ENCODE measurements at places on chromosomes 13 and 19. TPM values are rescaled to one million over a fixed set of nuclear protein-coding genes. Genes with fewer than 3 reads are reported as not detected.

- no peak overlapping the region for H3K4me3 ChIP-seq
- no peak for DNase-seq
- peaks cover 15% of the 10 kb centered on the region for H3K4me1 ChIP-seq
- no peaks in the 10 kb centered on the region for H3K27me3 ChIP-seq
Observed at GRCh38 chr13:51625555-51626345, 41.5 kb downstream of the WDFY2 start.

GRCh38 chr19:19214159-19214490 is 2.4 kb downstream of the NCAN start:
- H3K27ac ChIP-seq = no peak overlapping the region
- no peak for DNase-seq
- no peaks in the 10 kb centered on the region for H3K4me1 ChIP-seq
- H3K4me3 ChIP-seq = no peak overlapping the region

- no peaks in the 10 kb centered on the region for H3K27me3 ChIP-seq
- no peaks in the 10 kb centered on the region for H3K4me1 ChIP-seq
- H3K4me3 ChIP-seq = no peak overlapping the region
Observed at GRCh38 chr19:16244091-16244490, 46.4 kb downstream of the AP1M1 start.

GRCh38 chr13:31807090-31807541 is 67.8 kb downstream of the RXFP2 start:
- H3K27ac ChIP-seq = no peak overlapping the region
- no peaks in the 10 kb centered on the region for H3K4me1 ChIP-seq
- no peak overlapping the region for H3K4me3 ChIP-seq

- no peak overlapping the region for H3K4me3 ChIP-seq
- peaks cover 14% of the 10 kb centered on the region for H3K4me1 ChIP-seq
- DNase-seq = peak; percentile 55
- no peak overlapping the region for H3K27ac ChIP-seq
Observed at GRCh38 chr13:44331912-44332851, 41.4 kb upstream of the SERP2 start.

- H3K4me3 ChIP-seq = no peak overlapping the region
- H3K36me3 ChIP-seq = no peaks in the 10 kb centered on the region
- H3K4me1 ChIP-seq = no peaks in the 10 kb centered on the region
- no peaks in the 10 kb centered on the region for H3K27me3 ChIP-seq
- DNase-seq = no peak
Observed at GRCh38 chr13:31793246-31793645, 53.9 kb downstream of the RXFP2 start.

DNA sequence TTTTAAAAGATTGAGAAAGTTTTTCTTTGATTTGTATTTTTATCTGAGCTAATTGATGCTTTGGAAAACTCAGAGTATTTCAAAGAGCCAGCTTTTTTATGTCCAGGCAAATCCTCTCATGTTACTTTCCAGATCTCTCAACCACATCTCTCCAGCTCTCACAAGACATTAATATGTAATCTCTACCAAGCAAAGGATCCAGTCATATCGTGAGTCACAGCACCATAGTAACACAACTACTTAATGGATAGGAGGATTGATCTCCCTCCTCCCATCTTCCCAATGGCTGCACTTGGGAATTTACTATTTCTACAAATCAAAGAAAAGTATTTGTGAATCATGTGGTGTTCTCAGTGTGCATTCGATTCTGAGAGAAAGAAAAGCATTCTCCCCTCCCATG is 63.3 kb downstream of the POU4F1 start:
- no peaks in the 10 kb centered on the region for H3K4me1 ChIP-seq
- DNase-seq = no peak
- H3K27ac ChIP-seq = no peak overlapping the region
- H3K4me3 ChIP-seq = no peak overlapping the region
- H3K27me3 ChIP-seq = no peaks in the 10 kb centered on the region
- H3K36me3 ChIP-seq = no peaks in the 10 kb centered on the region

DNA sequence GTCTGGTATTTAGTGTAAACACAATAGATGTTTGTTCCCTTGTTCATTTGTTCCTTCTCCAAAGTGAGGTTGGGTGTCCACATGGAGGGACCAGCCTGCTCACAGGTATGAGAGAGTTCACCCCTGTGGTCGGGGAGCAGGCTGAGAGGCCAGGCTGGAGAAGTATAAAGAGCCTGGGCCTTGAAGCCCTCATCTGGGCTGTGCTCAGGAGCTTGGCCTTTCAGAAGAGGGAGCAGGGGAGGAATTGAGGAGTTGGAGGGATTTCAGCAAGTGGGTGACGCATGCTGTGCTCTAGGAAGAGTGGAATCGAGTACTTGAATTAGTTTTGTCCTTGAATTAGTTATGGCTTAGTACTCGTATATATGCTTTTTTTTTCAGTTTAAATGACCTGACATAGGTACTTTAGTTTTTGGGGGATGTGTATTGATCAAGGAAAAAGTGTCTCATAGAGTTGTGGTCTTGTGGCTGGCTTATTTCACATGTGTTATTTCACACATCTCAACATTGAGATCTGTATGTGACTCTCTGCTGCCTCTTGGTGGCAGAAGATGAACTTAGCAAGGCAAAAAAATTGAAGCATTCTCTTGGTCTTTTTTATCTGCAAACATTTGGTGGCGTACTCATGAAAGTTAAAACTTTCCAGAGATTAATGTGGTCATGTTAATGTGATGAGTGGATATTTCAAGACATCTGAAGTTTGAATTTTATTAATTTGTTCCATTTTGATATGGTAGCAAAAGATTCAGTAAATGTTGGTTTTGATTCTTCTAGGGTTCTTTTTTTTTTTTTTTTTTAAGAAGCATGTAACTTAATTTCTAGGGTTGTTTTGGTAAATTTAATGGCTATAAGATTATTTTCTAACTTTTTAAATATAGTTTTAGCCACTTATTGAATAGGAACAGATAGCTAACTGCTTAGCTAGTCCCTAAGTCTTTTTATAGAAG is 54.3 kb downstream of the SLAIN1 start:
- H3K27me3 ChIP-seq = no peaks in the 10 kb centered on the region
- DNase-seq = no peak
- no peak overlapping the region for H3K4me3 ChIP-seq
- no peaks in the 10 kb centered on the region for H3K4me1 ChIP-seq

DNA sequence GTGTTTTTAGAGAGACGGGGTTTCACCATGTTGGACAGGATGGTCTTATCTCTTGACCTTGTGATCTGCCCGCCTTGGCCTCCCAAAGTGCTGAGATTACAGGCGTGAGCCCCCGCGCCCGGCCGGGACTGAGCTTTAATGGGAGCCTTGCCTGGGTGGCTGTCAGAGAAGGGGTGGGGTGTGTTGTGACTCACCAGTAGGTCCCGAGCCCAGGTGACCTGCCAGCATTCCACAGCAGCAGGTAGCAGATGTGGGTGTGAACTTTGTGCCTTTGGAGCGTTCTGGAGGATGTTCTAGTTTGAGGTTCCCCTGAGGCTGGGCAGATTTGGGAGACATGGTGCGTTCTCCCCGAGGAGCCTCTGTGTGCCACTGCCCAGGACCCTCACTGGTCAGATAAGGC is 7.1 kb upstream of the EPN1 start:
- H3K4me3 ChIP-seq = no peak overlapping the region
- no peaks in the 10 kb centered on the region for H3K27me3 ChIP-seq
- no peak overlapping the region for H3K27ac ChIP-seq
- H3K4me1 ChIP-seq = no peaks in the 10 kb centered on the region
- DNase-seq = no peak

DNA sequence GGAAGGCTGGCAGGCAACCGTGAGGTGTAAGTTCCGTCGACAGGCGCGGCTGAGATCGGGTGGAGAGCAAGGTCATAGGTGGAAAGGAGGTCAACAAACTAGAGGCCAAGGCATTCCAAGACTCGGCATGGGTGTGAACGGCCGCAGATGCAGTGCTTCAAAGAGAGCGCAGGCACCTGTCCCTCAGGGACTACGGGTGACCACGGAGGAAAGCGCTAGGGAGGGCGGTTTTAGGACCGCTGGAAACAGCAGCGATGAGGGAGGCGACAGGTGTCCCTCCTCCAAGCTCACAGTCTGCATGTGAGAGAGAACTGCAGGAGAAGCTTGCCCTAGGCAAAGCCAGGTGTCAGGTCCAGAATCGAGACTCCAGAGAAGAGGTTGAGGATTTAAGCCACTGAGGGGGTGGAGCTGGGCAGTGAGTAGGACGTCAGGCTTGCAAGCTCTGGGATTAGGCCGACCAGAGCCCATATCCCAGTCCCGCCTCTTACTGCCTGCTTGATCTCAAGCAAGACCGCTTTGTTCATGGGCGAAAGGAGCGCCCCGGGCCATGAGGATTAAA is 1.6 kb upstream of the MLNR start:
- peaks cover 22% of the 10 kb centered on the region for H3K27me3 ChIP-seq
- H3K27ac ChIP-seq = no peak overlapping the region
- DNase-seq = no peak
- no peaks in the 10 kb centered on the region for H3K36me3 ChIP-seq
- no peak overlapping the region for H3K4me3 ChIP-seq

DNA sequence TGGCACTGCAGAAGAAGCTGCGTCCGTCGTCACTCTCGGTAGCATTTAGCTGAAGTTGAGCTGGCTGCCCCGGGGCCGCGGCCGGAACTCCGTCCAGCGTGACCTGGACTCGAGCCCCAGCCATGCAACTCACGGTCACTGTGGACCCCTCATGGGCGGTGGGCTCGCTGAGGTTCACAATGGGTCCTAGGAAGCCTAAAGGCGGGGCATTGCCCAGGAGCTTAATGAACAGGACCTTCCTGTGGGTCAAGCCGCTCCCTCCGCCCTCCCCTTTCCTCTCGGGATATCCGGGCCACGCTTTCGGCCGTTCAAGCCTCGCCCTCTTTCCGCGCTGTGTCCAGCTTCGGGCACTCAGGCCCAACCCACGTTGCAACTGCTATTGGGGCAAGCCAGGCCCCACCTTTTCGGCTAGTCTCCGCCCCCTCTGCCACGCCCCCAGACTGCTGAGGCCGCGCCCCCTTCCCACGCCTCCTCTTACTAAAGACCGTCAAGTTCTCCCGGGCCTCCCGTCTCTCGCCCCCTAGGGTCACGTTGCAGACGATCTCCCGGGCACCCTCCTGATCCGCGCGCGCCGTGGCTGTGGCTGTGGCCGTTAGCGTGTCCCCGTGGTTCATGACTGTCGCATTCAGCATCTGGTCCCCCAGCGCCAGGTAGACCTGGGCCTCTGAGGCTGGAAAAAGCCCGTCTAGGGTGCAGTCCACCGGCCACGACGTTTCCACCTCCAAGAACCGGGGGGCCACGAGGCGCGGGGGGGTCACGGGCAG is 1.4 kb upstream of the RAVER1 start:
- peak overlapping the region; percentile 84 for H3K27ac ChIP-seq
- no peaks in the 10 kb centered on the region for H3K27me3 ChIP-seq
- H3K4me3 ChIP-seq = peak overlapping the region; percentile 69
- peaks cover 12% of the 10 kb centered on the region for H3K4me1 ChIP-seq
- peaks cover 11% of the 10 kb centered on the region for H3K36me3 ChIP-seq
- DNase-seq = peak; percentile 95

- no peaks in the 10 kb centered on the region for H3K27me3 ChIP-seq
- H3K36me3 ChIP-seq = no peaks in the 10 kb centered on the region
- H3K27ac ChIP-seq = no peak overlapping the region
Observed at GRCh38 chr19:38047049-38047438, 140.0 kb downstream of the SIPA1L3 start.

GRCh38 chr13:81458170-81458569 is 1117.2 kb upstream of the SPRY2 start:
- no peak for DNase-seq
- no peaks in the 10 kb centered on the region for H3K4me1 ChIP-seq
- H3K36me3 ChIP-seq = no peaks in the 10 kb centered on the region
- H3K27me3 ChIP-seq = no peaks in the 10 kb centered on the region
- H3K4me3 ChIP-seq = no peak overlapping the region
- no peak overlapping the region for H3K27ac ChIP-seq

- no peaks in the 10 kb centered on the region for H3K27me3 ChIP-seq
- H3K4me1 ChIP-seq = no peaks in the 10 kb centered on the region
- DNase-seq = no peak
- no peaks in the 10 kb centered on the region for H3K36me3 ChIP-seq
- no peak overlapping the region for H3K4me3 ChIP-seq
Observed at GRCh38 chr19:41064974-41065569, 23.2 kb upstream of the CYP2A13 start.

GRCh38 chr13:109331011-109331433 is 455.4 kb downstream of the IRS2 start:
- no peak overlapping the region for H3K4me3 ChIP-seq
- no peak for DNase-seq
- H3K4me1 ChIP-seq = no peaks in the 10 kb centered on the region
- no peaks in the 10 kb centered on the region for H3K36me3 ChIP-seq

DNA sequence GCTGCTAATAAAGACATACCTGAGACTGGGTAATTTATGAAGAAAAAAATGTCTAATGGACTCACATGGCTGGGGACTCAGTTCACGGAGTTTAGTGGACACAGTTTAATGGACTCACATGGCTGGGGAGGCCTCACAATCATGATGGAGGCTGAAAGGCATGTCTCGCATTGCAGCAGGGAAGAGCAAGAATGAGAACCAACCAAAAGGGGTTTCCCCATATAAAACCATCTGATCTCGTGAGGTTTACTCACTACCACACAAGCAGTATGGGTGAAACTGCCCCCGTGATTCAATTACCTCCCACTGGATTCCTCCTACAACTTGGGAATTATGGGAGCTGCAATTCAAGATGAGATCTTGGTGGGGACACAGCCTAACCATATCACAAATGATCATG is 1181.2 kb downstream of the PCDH9 start:
- no peak overlapping the region for H3K4me3 ChIP-seq
- no peak for DNase-seq
- no peak overlapping the region for H3K27ac ChIP-seq
- no peaks in the 10 kb centered on the region for H3K36me3 ChIP-seq

ETV2 gene
- total RNA-seq = not detected

ANGPTL4 gene
- total RNA-seq = 46.9 TPM

CYP2S1 gene
- total RNA-seq = 1.1 TPM

KLF1 gene
- total RNA-seq = 0.34 TPM

LILRA1 gene
- total RNA-seq = 0.34 TPM

R3HDM4 gene
- total RNA-seq = 56.8 TPM

PSG7 gene
- not detected for total RNA-seq

LRG1 gene
- total RNA-seq = 0.42 TPM

Data from psoas muscle (tissue), 8 donors.